Activated CD4-positive, alpha-beta T cell treated with anti-CD3 and anti-CD28 coated beads, Interleukin-2, Interleukin-4, amounts not matched to agents 100 ng/mL and 50 ng/mL, durations not matched to agents 16 hours and 8 hours (primary cell): ENCODE measurements at places on chromosomes 12 and 14.

DNA sequence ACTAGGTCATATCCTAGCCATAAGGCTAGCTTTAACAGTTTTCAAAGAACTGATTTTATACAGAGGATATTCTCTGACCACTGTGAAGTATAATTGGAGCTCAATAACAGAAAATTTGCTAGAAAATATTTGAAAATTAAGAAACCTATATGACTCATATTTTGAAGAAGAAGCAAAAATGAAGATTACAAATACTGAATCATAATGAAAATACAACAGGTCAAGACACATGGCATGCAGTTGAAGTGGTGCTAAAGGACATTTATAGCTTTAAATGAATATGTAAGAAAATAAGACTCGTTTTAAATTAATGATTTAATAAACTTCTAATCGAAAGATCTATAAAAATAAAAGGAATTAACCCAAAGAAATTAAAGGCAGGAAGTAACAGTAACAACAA, 1234.6 kb downstream of the SLC16A7 start:
- no peak for DNase-seq

DNA sequence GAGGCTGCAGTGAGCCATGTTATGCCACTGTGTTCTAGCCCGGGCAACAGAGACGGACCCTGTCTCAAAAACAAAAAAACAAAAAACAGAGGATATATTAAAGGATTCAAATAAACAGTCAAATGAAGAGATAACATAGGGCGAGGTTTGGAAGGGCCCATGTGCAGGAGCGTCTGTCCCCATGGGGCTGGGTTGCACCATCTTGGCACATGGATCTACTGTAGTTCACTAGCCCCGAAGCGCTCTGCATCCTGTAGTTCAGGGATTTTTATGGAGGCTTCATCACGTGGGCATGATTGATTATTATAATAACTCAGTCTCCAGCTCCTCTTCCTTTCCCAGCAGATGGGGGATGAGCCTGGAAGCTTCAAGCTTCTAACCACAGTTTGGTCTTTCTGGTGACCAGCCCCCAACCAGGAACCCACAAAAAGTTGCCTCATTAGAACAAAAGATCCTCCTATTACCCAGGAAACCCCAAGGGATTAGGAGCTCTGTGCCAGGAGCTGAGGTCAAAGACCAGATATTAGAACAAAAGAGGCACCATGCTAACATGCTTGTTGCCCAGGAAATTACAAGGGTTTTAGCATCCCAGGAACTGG, 59.9 kb downstream of the HCAR2 start:
- no peak for DNase-seq

GRCh38 chr12:124071075-124071443, 98.0 kb downstream of the ZNF664 start:
- no peak for DNase-seq

DNA sequence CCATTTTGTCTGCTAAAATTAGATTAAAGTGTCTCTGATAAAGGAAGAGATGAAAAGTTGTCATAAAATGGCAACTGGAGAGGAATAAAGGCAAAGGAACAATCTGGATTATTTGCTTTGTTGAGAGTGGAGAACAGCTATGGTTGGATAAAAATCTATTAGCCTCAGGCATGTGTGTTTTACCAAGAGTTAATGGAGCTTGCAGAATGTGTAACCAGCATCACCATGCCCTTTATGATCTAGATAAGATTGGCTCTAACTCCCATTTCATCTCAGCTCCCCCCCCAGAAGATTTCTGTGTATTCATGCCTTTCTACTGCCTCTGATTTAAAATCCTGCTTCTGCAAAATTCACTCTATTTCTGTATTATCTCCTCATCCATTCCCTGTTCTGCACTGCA, 93.8 kb downstream of the GALC start:
- DNase-seq = no peak

- DNase-seq = no peak
These were observed 11.6 kb downstream of the EIF2B1 start for GRCh38 chr12:123621619-123622530.

DNA sequence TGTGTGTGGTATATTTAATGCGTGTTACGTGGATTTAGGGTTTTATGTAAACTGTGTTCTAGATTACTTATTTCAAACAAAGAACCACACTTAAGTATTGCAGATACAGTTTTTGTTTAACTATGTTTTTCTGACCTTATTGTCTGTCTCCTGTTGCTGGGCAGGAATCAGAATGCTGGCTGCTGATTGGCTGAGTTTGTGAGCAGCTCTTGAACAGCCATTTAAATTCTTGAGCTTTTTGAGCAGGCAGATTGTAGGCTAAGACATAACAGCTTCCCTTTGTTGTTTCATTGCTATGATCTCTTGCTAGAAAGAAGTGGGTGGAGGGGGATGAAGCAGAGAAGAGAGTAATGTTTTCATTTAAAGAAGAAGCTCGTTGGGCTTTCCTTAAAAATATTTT, 52.2 kb downstream of the ATF7IP start:
- DNase-seq = peak; percentile 43

DNA sequence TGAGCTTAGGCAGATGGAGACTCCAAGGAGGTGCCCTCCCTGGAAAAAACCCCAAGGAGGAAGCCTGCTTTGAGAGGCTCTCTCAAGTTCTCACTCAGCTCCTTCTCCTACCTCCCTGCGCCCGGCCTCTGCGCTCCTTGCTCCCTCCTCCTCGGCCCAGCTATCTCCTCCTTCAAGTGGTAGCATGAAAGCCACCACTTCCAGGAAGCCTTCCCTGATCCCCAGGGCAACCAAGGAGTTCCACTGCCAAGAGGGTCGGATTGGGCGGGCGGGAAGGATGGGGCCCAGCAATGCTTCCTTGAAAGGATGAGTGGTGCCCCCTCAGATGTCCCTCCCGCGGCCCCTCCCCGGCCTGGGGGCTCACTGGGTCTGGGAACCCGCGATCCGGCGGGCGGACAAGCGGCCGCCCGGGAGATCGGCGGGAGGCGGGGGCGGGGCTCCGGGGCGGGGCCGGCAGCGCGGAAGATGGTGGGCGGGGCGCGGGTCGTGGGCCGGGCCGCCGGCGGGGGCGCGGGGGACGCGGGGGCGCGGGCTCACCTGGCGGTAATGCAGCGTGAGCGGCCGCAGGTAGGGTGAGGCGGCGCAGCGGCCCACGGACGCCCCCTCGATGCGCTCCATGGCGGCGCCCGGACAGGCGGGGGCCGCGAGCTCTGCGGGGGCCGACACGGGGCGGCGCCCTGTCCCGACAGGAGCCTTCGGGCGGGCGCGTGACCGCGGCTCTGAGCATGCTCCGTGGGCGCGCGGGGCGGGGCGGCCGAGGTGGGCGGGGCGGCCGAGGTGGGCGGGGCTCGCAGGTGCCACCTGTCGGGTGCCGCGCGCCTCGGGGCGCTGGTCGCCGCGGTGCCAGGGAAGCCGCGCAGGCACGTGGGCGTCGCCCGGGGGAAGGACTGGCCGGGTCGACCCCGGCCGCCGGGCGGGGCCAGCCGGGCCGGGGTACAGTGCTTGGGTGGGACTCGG, at the start of gene NUDT14:
TSS of gene NUDT14 (minus strand) at position 721 of the 957 bp plus-strand sequence. CDS start at position 618, 103 bp downstream.
- DNase-seq = peak; percentile 80

DNA sequence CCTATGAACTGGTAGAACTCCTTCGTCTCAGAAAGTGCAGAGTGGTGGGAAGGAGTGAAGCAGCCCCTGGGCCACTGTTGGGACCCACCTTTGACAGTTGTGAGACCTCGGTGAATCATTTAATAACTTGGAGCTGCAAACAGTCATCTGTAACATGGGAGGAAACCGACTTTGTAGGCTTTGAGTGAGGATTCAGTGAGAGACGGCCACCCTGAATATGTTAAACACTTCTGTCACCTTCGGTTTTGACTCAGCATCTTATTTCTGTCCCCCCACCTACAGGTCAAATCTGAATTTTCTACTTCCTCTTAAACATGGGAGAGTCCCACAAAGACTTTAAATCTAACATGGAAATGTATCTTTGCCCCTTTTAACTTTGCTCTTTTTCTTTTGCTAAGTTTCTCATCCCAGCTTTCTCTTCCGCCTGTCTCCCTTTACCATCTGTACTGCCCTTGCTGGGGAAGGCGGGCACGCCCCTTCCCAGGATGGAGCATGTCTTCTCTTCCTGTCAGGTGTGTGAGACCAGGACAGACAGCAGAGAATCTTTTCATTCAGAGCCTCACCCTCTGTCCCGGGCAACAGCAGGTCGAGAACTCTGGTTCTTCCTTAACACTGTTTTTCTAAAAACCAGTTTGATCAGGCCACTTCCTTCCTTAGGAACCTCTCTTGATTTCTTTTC, 37.1 kb downstream of the ZC3H14 start:
- DNase-seq = peak; percentile 85

DNA sequence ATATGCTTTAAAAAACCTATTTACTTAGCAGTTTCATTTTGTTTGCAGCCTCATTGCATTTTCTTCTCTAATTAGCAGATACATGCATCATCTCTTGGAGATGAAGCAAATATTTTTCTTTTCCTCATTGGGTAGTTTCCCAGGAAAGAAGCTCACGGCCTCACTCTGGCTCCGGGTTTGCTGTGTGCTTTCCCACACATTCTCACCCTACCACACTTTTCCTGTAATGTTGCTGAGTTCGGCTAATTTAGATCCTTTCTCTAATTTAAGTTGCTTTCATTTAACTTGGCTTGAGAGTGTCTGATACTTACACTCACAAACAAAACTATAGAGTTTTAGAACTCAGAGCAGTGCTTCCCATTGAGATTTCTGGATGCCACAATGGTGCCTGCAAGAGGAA, 928.2 kb downstream of the NRXN3 start:
- no peak for DNase-seq

- peak; percentile 2 for DNase-seq
These were observed 52.3 kb downstream of the SOCS2 start for GRCh38 chr12:93624595-93625294.

GRCh38 chr12:267581-268482, 5.2 kb upstream of the SLC6A13 start:
- no peak for DNase-seq
